Left kidney (tissue), 8 donors: ENCODE measurements at places on chromosomes 3 and 15. TPM values are rescaled to one million over a fixed set of nuclear protein-coding genes. Genes with fewer than 3 reads are reported as not detected.

GRCh38 chr3:125220183-125220582 lies 7.6 kb upstream of the SLC12A8 start:
- no peak for DNase-seq

GRCh38 chr3:79604681-79605080 lies 163.1 kb downstream of the ROBO1 start:
- DNase-seq = no peak

DNA sequence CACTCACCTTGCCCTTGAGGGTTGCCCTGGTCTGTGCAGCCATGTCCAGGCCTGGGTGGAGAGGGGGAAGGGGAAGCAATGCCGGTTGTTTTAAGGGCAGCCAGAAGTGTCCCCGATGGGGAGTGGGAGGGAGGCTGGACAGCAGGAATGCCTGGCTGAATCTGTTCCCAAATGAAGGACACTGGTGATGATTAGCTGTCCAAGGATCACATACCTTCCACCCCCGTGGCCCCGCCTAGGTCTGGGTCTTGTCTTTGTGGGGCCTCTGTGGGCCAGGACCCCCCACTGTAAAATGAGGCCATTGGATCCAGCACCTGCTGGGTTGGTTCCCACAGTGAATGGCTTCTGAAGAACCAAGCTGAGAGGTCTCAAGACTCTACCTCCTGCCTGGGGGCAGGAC lies 71.4 kb downstream of the FBLN2 start:
- no peak for DNase-seq

The CIAO2A gene
- 86.7 TPM for polyA plus RNA-seq
